ENCODE measurements at places on chromosomes 1 and 21.
A peak's percentile ranks its signal among the peaks of the same experiment; 100 is the strongest.

DNA sequence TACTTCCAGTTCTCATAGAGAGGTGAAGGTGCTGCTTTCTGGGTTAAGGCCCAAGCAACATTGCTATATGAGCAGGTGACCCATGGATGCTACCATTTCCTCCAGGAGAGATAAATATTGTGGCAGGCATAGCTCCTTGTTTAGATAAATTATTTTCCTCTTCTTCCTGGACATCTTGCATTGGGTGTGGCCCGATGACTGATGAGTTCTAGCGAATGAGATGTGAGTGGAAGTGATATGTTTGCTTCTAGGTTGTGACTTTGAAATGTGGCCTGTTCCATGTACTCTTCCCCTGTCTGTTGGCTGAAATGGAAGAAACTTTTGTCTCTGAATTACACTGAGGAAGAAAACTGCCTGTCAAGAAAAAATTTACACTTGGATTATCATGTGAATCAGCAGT is 101.7 kb upstream of the FMN2 start:
- DNase-seq = no peak

DNA sequence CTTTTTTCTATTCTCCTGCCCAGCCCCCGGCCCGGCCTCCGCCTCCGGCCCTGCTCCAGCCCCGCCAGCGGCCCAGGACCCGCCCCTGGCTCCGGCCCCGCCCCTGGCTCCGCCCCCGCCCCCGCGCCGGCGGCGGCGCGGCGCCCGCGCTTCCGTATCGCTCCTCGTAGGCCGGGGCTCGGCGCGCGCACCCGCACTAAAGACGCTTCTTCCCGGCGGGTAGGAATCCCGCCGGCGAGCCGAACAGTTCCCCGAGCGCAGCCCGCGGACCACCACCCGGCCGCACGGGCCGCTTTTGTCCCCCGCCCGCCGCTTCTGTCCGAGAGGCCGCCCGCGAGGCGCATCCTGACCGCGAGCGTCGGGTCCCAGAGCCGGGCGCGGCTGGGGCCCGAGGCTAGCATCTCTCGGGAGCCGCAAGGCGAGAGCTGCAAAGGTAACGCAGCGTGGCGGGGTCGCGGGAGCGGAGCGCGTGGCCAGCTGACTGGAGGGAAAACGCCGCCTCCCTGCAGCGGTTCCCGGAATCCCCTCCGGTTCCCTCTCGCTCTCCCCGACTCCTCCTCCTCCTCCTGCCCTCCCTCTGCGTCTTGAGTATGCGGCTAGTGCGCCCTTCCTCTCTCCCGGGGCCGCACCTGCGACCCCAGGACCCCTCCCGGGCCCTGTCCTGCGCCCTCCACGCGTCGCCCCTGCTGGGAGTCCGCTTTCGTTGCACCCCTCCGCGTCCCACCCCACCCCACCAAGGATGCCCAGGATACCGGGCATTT is at the start of gene IFNAR2:
TSS of gene IFNAR2 (plus strand) at position 155 of the 761 bp plus-strand sequence. CDS start 11,985 bp downstream, outside the sequence.
- DNase-seq = peak; percentile 80

- peak; percentile 89 for DNase-seq
These were observed at the start of gene NDUFS2 for GRCh38 chr1:161201836-161202712. NDUFS2 (plus strand) TSS chr1:161202367; CDS start chr1:161202386, 19 bp downstream.

DNA sequence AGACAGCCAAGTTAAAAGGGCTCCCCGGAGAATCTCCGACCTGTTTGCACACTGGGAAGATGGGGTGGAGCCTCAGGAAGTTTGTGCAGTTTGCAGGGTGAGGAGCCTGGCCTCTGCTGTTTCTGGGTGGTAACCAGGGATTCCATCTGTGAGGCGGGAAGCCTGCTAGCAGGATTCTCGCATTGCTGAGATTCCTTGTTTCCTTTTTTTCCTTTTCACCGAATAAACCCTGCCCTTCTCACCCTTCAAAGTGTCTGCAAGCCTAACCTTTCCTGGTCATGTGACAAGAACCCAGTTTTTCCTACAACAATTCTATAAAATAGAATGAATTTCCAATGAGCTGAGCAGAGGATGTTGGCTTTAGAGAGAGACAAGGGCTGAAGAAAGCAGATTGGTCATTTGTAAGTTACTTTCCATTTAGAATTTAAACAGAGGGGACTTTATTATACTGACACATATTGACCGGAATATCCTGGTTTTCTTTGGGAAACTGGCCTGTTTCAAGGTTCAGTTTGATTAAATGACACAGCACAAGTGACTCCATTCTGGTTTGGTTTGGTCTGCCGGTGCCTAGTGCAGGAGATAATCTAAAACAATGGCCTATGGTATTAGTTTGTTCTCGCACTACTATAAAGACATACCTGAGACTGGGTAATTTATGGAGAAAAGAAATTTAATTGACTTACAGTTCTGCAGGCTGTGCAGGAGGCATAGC is 48.7 kb upstream of the DNAH14 start:
- DNase-seq = no peak

DNA sequence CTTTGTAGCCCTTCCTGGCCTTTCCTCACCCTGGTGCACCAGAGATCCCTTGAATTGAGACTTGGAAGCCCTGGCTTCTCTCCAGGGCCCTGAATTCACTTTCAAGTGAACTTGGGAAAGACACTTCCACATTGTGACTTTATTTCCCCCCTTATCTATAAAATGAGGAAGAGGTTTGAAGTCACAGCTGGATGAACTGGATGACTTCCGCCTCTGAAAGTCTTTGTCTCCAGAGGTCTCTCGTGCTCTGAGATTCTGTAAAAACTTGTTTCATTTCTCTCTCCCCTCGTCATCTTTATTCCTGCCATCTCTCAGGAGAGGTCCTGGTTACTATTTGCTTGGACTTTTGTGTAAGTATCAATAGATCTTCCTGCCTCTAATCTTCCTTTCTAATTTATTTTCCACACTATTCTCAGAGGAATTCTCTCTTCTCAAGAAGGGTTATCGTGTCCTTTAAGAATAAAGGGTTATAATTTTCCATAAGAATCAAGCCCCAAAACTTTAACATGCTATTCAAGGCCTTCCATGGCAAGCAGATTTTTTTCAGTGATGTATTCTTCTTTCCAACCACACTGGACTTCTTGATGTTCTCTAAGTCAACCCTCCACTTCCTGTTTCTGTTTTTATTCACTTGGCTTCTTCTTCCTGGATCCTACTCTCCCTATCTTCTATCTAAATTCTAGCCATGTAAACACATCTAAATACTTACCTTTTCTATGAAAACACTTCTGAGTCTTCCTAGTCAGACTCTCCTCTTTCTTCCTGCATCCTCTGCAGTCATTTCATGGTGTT is 6.5 kb upstream of the RPTN start:
- no peak for DNase-seq

- DNase-seq = no peak
These were observed 36.9 kb upstream of the JAK1 start for GRCh38 chr1:65003316-65003664.

DNA sequence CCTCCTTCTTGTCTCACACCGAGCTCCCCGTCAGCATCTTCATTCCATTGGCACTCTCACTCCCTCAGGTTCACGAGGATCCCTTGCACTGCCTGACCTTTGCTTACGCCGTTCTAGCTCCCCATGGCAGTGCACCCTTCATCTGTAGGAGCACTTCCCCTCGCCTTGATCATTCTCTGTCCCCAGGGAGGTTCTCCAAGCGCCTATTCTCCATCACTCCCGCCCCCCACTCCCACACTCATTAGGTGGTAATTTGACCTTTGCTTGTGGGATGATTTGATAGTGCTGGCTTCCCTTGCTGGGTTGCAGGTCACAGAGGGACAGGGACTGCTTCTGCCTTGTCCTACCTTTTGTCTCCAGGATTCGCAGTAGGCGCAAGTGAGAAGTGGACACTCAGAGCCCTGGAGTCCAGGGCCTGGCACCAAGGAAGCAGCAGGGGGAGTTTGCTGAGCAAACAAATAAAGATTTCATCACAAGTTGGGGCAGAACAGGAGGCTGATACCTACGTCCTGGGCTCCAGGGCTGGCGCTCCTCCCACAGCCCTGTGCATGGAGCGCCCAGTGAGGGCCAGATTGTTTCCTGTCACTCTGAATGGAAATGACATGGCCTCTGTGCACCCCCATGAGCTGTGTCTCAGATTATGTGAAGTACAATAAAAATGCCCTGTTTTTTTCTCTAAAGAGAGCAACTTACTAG is 82.0 kb upstream of the RUNX3 start:
- no peak for DNase-seq

DNA sequence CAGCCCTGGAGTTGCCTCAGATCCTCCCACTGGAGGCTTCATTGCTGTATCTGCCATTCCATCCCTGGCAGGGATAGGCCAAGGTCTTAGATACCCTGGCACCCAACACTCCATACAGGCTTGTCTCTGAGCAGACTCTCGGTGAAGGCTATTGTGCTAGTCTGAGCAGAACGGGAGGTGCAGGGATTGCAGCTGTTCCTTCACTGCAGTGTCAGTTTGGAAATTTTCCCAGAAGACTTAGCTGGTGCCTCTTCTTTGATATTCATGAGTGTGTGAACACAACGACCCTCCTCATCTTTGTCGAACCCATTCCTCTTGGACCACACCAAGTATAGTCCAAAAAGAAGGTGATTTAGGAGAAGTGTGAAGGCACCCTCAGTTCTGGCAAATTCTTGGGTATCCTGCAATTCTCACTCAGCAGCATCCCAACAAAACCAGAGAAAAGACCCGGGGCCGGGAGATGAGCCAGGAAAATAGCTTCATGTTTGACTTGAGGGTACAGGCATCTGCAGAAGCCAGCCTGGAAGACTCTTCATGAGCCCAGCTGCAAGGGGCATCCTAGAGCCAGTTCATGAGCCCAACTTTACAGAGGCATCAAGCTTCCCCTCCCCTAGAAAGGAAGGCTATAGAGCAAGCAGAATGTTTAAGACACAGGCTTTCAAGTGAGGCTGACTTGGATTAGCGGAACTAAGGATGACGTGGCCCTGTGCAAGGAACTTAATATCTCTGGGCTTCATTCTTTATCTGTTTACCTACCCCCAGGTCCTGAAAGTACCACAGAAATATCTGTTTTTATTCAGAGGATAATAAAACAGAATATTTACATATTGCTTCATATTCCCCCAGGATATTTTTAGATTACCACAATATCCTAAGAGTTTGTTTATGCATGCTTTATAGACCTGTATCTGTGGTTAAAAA is 38.8 kb upstream of the HAO2 start:
- DNase-seq = no peak

- DNase-seq = no peak
These were observed 31.9 kb downstream of the PTGER3 start for GRCh38 chr1:71015745-71016144.

GRCh38 chr1:32963746-32964460 is 706 bp downstream of the RNF19B start:
- DNase-seq = peak; percentile 71

DNA sequence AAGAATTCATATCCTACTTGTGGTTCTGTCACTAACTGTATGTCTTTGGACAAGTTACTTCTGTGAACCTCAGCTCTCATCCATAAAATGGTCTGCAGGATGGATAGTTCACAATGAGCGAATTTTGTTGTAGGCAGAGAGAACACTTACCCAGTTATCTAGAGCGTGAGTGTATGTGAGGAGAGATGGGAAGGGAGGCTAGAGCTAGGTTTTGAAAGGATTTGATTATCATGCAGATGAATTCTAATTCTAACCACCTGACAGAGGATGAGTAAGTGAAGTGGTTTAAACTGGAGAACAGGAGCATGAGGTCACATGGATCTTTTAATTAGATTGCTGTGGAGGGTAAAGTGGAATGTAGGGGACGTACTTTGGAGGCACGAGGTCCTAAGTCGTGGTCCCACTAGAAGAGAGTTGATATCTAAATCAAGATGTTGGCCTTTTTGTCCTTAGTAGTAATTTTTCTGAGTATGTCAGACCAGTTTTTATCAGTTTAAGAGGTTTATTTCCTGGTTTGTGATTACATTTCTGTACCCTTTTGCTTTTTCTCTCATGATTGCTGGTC is 5.0 kb downstream of the SUCO start:
- no peak for DNase-seq

DNA sequence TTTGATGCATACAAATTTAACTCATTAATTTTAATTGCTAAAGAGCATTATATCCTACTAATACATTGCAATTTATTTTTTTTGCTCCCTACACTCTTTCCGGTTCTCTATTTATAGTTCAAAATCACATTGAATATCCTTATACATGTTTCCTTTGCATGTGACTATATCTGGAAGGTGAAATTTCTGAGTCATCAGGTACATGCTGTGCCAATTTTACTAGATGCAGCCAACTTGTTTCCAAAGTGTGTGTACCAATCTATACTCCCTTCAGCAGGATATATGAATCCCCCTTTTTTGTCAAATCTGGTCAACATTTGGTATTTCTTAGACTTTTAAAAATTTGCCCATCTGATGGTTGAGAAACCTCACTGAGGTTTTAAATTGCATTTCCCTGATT is 602.9 kb upstream of the CAMK1G start:
- DNase-seq = no peak

GRCh38 chr1:163071405-163072255 is 2.5 kb downstream of the RGS4 start:
- DNase-seq = no peak

GRCh38 chr1:48232722-48233121 is 10.2 kb downstream of the SLC5A9 start:
- DNase-seq = no peak

GRCh38 chr1:201266774-201267173 is 16.5 kb upstream of the PKP1 start:
- DNase-seq = no peak

GRCh38 chr1:155463865-155464650 is 98.5 kb downstream of the ASH1L start:
- DNase-seq = no peak

- DNase-seq = no peak
These were observed 21.6 kb upstream of the ZNF678 start for GRCh38 chr1:227541796-227542152.

- DNase-seq = no peak
These were observed 70.9 kb downstream of the NAV1 start for GRCh38 chr1:201609661-201610318.

GRCh38 chr1:118944546-118944945 is 43.6 kb downstream of the TBX15 start:
- no peak for DNase-seq

GRCh38 chr1:205330150-205330549 is 8.6 kb upstream of the NUAK2 start:
- DNase-seq = no peak

DNA sequence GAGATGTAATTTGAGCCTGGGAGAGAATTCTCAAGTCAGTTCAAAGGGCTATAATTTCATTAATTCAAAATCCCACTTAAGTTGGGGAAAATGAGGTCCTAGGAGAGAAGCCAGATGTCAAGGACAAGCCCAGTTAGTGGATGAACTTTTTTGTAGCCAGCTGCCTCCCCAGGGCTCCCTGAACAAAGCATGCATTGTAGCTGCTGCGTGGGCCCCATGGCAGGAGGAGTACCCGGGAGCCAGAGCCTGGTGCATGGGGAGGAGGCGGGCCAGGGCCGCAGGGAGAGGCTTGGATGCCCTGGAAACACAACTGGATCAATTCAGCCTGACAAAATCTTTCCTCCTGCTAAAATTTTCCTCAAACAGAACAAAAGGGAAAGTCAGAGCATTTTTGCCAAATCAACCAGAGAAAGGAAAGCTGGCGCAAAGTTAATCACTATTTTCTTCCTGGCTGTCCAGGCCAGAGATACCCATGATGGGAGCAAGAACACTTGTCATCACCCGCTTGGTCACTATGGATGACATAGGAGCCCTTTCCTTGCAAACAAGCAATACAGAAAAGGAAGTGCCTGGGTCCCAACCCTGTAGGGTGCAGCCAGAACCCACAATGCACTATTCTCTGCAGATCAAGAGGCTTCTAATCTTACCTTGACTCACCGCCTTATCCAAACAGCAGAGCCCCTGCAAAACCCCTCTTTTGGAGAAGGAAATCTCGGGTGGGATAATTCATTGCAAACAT is 248.1 kb upstream of the RAB4A start:
- no peak for DNase-seq
